ENCODE measurements at places on chromosomes 2 and 18.
A peak's percentile ranks its signal among the peaks of the same experiment; 100 is the strongest.

- no peaks in the 10 kb centered on the region for H3K36me3 ChIP-seq
- no peaks in the 10 kb centered on the region for H3K27me3 ChIP-seq
- no peak overlapping the region for H3K27ac ChIP-seq
Measured at GRCh38 chr2:173654896-173655265, 300.2 kb downstream of the CDCA7 start.

GRCh38 chr2:195671563-195671962 is 14.5 kb downstream of the SLC39A10 start:
- no peaks in the 10 kb centered on the region for H3K36me3 ChIP-seq
- no peaks in the 10 kb centered on the region for H3K27me3 ChIP-seq
- no peak for DNase-seq
- H3K4me3 ChIP-seq = no peak overlapping the region
- H3K27ac ChIP-seq = no peak overlapping the region

DNA sequence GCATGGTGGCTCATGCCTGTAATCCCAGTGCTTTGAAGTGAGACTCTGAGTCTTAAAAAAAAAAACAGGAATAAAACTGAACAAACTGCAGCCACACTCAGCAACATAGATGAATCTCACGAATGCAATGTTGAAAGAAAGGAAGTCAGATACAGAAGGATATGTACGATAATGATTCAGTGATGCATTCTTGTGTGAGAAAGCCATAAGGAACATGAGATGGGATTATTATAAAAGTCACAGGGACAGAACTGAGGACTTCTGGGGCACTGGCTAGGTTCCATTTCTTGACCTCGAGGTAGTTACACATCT is 56.9 kb upstream of the SMAD2 start:
- H3K4me3 ChIP-seq = no peak overlapping the region
- H3K4me1 ChIP-seq = no peaks in the 10 kb centered on the region
- no peaks in the 10 kb centered on the region for H3K36me3 ChIP-seq
- DNase-seq = no peak
- H3K27ac ChIP-seq = no peak overlapping the region
- H3K27me3 ChIP-seq = no peaks in the 10 kb centered on the region

- DNase-seq = no peak
- H3K27ac ChIP-seq = no peak overlapping the region
- no peaks in the 10 kb centered on the region for H3K36me3 ChIP-seq
- no peaks in the 10 kb centered on the region for H3K4me1 ChIP-seq
- no peak overlapping the region for H3K4me3 ChIP-seq
- peaks cover 5% of the 10 kb centered on the region for H3K27me3 ChIP-seq
Measured at GRCh38 chr2:233114421-233114861, 54.3 kb downstream of the INPP5D start.

- no peak overlapping the region for H3K27ac ChIP-seq
- no peaks in the 10 kb centered on the region for H3K36me3 ChIP-seq
- H3K4me1 ChIP-seq = peaks cover 5% of the 10 kb centered on the region
- H3K27me3 ChIP-seq = no peaks in the 10 kb centered on the region
Measured at GRCh38 chr2:159555651-159556392, 60.5 kb downstream of the BAZ2B start.

GRCh38 chr2:19256121-19256601 is 102.3 kb downstream of the OSR1 start:
- peaks cover 10% of the 10 kb centered on the region for H3K4me1 ChIP-seq
- DNase-seq = peak; percentile 93
- H3K27me3 ChIP-seq = no peaks in the 10 kb centered on the region
- H3K36me3 ChIP-seq = no peaks in the 10 kb centered on the region
- no peak overlapping the region for H3K4me3 ChIP-seq
